ENCODE measurements at places on chromosomes 12 and 14.

DNA sequence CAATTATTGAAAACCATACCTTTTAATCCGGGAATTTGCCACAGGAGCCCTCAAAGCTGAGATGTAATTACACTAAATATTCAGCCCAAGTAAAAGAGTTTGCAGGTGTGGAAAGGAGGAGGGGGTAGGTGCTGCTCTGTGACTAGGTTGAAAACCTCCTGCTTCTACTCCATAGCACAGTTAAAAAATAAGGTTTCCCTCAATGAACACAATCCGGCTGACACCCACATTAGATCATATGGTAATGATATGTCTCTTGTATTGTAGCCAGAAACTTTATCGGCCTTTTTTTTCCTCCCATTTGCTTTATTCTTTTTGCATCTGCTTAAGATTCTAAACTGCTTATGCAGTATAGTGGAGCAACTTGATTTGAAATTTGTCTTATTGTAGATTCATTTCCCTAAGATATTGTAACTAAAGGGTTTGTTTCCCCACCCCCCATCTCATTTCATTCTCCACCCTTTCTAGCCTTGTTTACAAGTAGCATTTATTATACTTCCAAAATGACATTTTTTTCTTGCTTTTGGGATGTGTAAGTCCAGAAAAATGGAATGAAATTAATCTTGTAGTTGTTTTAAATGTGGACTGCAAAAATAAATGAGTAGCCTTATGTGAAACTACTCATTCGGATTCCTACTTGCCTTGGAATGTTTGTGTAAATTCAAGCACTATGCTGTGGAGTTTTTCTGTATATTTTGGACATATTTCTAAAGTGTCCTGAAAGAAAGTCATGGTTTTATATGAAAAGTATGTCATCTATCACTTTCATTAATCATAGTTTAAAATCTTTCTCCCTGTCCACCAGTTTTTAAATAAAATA lies at the start of gene DCN:
TSS of gene DCN (minus strand) at position 182 of the 820 bp plus-strand sequence. CDS start 4,265 bp downstream, outside the sequence.
- DNase-seq: no peak

DNA sequence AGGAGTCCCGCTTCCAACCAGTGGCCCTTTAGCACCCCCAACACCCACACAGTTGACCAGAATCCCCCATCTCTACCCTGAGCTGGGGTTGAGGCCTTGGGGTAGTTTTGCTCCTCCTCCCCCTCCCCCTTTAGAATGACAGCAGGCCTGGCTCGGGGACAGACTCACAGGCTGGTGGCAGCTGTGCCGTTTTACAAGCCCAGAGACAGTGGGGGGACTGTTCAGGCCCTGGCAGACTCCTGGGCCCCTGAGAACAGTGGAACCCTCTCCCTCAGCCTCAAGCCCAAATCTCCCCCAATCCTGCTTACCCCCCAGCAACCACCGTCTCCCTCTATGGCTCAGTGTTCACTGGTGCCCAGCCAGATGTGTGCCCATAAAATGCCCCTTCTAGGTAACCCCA lies 10.1 kb downstream of the TMEM119 start:
- no peak for DNase-seq

- peak; percentile 78 for DNase-seq
Measured at GRCh38 chr12:120231316-120232011, 30.6 kb upstream of the RPLP0 start.

DNA sequence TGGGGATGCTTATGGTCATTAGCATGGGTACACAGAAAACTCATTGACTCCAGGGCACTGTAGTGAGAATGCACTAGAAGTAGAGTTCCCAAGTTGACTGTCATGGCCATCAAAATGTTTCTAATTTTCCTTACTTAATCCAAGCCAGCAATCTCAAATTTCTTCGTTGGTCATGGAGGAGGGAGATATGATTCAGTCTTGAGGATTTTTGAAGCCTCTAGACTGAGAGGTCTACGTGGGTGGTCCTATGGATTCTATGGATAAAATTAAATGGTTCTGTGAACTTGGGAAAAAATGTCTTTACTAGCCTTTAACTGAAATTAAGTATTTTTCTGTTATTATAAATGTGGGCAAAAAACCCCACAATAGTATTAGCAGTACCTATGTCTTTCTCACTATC lies 508.5 kb downstream of the FUT8 start:
- no peak for DNase-seq

GRCh38 chr12:57404966-57405640 lies 25.7 kb downstream of the R3HDM2 start:
- no peak for DNase-seq

- DNase-seq: no peak
Measured at GRCh38 chr12:32490801-32491200, 91.4 kb downstream of the FGD4 start.

DNA sequence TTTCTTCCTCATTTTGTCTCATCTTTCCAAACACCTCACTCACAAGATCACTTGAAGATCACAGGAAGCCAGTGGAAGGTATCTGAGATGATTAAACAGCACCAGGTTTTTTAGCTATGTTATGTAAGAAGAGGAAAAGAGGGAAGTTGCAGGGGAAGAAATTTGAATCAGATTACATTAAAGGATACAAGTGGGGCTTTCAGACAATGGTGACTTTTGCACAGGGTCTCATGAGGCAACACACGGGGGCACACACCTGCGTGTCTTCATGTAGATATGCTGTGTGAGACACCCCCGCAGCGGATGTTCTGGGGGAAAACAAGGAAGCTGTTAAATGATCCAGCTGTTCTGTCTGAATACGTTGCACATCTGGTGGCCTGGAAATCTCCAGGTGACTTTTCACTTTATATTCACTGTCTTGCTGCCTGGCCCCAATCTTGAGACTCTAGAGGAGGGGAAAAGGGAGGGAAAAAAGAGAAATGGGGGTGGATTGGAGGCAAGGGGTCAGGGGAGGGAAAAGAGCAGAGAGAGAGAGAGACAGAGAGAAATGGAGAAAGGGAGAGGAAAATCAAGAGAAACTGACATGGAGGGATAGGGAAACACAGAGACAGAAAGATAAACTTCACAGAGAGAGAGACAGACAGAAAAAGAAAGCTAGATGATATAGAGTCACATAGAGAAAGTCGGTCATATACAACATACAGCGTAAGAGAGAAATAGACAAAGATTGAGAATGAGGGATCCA lies 36.3 kb upstream of the PPP1CC start:
- no peak for DNase-seq

GRCh38 chr12:53568809-53569557 lies 57.2 kb downstream of the ATF7 start:
- DNase-seq: no peak

All from NCI-H2029 treated with DMSO at 0.1 percent for 48 hours (cell line).